Hematopoietic multipotent progenitor cell treated with erythropoietin and hydrocortisone succinate and interleukin-3 and kit ligand, for 17 days (in vitro differentiated cells): ENCODE measurements at places on chromosomes 12 and 14.

DNA sequence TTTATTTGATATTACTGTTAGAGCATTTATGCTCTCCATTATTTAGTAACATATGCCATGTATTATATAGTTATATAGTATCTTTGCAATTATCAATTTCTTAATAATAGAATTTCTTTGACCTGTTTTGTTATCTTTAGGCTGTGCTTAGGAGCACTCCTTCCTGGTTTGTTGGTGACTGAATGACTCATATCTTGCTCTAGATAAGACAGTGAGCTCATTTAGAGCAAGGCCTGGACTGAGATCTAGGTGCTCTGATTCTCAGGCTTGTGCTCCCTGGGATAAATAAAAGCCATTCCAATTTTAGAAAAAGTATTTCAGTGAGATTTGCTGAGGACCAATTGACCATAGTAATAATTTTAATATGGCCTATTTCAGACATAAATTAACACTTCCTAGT, 951.2 kb downstream of the FLRT2 start:
- DNase-seq = no peak

- no peak for DNase-seq
Observed at GRCh38 chr12:105897311-105897725, 241.4 kb downstream of the NUAK1 start.

- no peak for DNase-seq
Observed at GRCh38 chr14:94649543-94650443, 37.6 kb downstream of the SERPINA3 start.

DNA sequence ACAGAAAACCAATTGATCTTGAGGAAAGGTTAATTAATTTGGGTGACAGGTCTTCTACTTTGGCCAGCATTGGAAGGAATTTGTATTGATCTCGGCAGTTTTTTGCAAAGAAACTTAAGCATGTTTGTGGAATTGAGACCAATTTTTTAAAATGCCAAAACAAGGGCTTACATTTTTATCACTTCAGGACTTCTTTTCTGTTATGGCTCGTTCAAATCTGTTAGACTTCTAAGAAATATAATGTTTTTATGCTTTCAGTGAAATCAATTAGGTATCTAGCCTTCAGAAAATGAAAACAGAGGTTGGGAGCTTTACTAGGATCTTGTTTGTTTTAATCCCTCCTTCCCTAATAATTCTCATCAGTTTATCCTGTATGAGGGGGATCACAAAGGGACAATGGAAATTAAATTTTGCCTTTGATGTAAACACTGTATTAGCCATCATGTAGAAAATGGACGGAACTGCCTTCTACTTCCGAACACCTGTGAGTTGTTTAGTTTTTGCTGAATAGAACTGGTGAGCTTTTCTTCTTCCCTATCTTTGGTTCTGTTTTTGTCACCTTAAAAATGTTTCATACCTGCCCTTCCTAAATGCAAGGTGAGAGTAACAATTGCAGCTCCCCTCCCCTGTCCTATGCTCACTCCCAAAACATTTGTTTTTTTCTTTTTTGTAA, 7.8 kb downstream of the FOXA1 start:
- no peak for DNase-seq
